Esophagus muscularis mucosa (tissue), 4 donors: ENCODE measurements at places on chromosomes 2 and 18. TPM values are rescaled to one million over a fixed set of nuclear protein-coding genes. Genes with fewer than 3 reads are reported as not detected.
A peak's percentile ranks its signal among the peaks of the same experiment; 100 is the strongest.

The NCKAP5 gene
- 0.33 TPM for total RNA-seq

The RGPD3 gene
- total RNA-seq: 0.46 TPM

The MDH1B gene
- total RNA-seq: 0.42 TPM

The ELOA2 gene
- total RNA-seq: not detected

The SH3RF3 gene
- 9.6 TPM for total RNA-seq

DNA sequence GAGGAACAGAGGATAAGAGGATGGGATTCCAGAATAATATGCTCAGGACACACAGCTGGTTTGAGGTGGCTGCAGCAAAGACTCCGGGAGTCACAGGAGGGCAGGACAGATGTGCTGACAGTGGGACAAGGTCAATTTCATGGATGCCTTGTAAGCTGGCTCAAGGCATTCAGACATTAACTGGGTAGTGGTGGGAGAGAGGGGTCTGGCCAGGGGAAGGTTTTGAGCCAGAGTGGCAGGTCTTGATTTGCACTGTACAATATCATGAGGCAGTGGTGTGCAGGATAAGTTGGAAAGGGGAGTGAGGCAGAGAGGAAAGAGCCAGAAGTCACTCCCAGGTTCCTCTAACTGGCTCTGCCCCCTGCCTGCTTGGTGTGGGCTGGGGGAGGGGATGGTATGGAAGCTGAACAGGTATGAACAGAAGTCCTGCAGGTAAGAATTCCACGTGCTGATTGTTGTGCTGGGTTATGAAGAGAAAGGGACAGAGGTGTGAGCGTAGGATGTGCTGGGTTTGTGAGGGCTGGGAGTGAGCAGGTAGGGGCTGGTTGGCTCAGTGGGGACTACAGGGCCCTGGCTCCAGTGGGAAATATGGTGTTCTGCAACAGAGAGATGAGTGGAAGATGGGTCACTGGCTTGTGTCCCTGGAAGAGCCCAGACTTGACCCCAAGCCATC is 141.7 kb upstream of the COPS8 start:
- H3K4me1 ChIP-seq: peaks cover 7% of the 10 kb centered on the region
- no peaks in the 10 kb centered on the region for H3K27me3 ChIP-seq
- H3K4me3 ChIP-seq: no peak overlapping the region
- no peak overlapping the region for H3K27ac ChIP-seq
- H3K36me3 ChIP-seq: no peaks in the 10 kb centered on the region

- no peak for DNase-seq
- H3K4me3 ChIP-seq: no peak overlapping the region
- H3K4me1 ChIP-seq: no peaks in the 10 kb centered on the region
- H3K36me3 ChIP-seq: no peaks in the 10 kb centered on the region
- H3K27ac ChIP-seq: no peak overlapping the region
Observed at GRCh38 chr2:137002896-137003295, 237.6 kb downstream of the THSD7B start.

DNA sequence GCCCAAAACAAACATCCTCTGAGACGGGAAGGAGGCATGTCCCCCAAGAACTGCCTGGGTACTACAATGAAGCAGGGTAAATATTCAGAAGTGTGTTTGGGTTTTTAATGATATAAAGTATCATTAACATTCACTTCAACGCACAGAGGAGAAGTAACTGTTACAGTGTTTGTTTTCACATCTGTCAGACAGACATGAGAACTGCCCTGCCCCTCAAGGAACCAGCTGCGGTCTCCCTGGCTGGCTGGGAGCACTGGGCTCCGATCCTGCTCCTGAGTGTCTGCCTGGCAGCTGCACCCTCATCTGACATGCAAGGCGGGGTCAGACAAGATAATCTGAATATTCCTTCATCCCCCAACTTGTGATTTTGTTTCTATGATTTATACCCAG is 75.6 kb downstream of the MBP start:
- no peak for DNase-seq
- peaks cover 38% of the 10 kb centered on the region for H3K4me1 ChIP-seq
- no peak overlapping the region for H3K4me3 ChIP-seq

DNA sequence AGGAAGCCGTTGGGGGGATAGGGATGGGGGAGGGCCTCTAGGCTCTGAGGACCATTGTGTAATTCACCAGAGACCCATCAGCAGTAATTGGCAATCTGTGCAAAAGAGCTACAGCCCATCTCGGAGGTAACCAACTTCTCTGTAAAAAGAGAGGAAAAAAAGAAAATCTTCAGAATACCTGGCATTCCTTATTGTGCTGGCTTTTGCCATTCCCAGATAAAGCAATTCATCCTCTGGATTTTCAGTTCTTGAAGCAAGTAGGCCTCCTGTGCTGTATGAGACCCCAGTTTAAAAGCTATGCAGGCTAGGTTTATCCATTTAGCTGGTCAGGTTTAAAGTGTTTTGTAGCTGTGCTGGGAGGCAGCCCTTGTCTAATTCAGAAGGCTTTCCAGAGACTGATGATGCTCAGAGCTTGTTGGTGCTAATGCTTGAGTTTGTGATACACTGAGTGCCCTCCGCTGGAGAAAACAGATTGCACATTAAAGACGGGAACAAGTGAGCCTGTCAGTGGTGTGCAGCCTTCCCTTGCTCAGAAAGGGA is at the start of gene LRRTM4:
LRRTM4 (minus strand) TSS at position 446 of the 540 bp plus-strand sequence.
- no peak for DNase-seq
- H3K27me3 ChIP-seq: peaks cover 7% of the 10 kb centered on the region
- H3K36me3 ChIP-seq: no peaks in the 10 kb centered on the region
- peak within 1 kb of the TSS; percentile 19 for H3K4me3 ChIP-seq
- no peak within 1 kb of the TSS for H3K27ac ChIP-seq
- H3K4me1 ChIP-seq: no peaks in the 10 kb centered on the region

- DNase-seq: no peak
- H3K4me1 ChIP-seq: no peaks in the 10 kb centered on the region
- no peaks in the 10 kb centered on the region for H3K27me3 ChIP-seq
Observed at GRCh38 chr2:138601458-138602165, 100.0 kb downstream of the SPOPL start.

- DNase-seq: no peak
- H3K27me3 ChIP-seq: no peaks in the 10 kb centered on the region
- no peaks in the 10 kb centered on the region for H3K36me3 ChIP-seq
- H3K27ac ChIP-seq: no peak overlapping the region
- no peak overlapping the region for H3K4me3 ChIP-seq
Observed at GRCh38 chr2:212392043-212392442, 146.6 kb downstream of the ERBB4 start.

DNA sequence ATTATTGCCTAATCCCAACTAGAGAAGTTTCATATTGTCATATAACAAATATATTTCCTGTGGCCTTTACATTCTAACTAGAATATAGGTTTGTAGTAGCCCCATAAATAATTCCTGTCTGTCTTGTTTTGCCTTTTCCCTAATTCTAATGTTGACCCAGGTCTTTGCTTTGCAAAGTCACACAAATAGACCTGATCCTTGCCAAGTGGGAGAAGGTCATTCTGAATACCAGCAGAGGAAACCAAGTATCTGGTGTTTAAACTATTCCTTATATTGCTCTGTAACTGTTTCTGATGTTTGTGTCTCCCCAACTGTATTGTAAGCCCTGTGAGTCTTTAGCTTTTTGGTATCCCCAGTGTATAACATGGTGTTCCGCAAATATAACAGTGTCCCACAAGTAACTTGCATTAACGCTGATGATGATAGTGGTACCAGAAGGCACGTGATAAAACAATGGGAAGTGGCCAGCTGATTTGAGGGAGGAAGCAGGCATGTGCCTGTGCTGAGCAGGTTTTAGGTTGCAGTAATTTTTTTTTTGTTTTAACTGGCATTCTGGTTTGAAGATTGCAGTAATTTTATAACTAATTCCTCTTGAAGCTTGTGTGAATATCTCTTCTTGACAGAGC is 11.1 kb downstream of the HADHB start:
- no peak for DNase-seq
- H3K4me1 ChIP-seq: peaks cover 43% of the 10 kb centered on the region
- H3K27me3 ChIP-seq: no peaks in the 10 kb centered on the region
- H3K4me3 ChIP-seq: no peak overlapping the region

DNA sequence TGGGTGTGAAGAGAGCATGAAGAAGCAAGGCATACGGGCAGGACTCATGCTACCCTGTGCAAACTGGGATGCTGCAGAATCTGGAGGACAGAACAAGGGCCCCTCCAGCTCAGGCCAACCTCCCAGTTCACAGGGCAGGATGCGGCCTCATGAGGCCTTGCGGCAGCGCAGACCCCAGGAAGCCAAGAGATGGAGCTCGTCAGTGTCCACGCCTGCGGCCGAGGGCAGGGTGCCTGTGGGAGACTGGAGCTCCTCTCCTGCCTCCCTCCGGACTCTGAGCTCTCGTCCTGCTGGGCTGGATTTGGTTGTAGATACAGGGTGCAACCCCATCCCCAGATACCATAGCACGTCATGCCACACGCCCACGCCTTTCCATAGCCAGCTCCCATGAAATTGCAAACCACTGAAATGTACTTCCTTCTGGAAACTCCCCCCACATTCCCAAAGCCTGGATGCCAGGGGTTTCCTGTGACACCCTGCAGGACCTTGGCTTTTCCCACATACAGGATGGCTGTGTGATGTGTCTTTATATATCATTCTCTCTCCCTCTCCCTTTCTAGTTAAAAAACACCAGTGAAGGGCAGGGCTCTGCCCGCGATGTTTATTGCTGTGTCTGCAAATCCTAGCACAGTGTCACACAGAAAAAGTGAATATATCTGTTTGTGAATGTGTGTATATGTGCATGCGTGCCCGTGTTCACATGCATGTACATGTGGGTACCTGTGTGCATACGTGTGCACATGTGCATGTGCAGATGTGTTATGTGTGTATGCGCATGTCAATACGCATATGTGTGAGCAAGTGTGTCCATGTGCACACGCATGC is 12.3 kb upstream of the SNTG2 start:
- no peaks in the 10 kb centered on the region for H3K36me3 ChIP-seq
- no peak for DNase-seq
- no peaks in the 10 kb centered on the region for H3K27me3 ChIP-seq
- no peaks in the 10 kb centered on the region for H3K4me1 ChIP-seq

- no peak overlapping the region for H3K4me3 ChIP-seq
- H3K27ac ChIP-seq: peak overlapping the region; percentile 1
- no peak for DNase-seq
- H3K4me1 ChIP-seq: peaks cover 12% of the 10 kb centered on the region
- H3K36me3 ChIP-seq: no peaks in the 10 kb centered on the region
Observed at GRCh38 chr2:172995323-172996244, 80.1 kb upstream of the MAP3K20 start.

DNA sequence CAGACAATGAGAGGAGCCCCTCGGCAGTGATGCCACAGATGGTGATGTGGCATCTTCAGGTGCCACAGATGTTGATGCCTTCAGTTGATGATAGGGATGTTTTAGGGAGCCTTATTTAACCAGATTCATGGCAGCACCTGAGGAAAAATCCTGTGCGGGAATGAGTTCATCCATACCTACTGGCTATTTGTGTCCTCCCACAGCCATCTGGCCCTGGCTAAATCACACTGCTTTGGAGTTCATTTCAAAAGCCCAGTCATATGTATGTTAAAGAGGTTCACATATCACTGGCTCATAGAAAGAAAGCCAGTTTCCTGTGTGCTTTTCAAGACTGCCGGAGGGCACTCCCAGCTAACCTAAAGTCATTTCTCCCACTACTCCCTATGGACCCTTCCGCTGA is 131.3 kb downstream of the MCFD2 start:
- peaks cover 35% of the 10 kb centered on the region for H3K4me1 ChIP-seq
- H3K27me3 ChIP-seq: no peaks in the 10 kb centered on the region
- H3K4me3 ChIP-seq: no peak overlapping the region
